ENCODE measurements at places on chromosomes 3 and 15.

DNA sequence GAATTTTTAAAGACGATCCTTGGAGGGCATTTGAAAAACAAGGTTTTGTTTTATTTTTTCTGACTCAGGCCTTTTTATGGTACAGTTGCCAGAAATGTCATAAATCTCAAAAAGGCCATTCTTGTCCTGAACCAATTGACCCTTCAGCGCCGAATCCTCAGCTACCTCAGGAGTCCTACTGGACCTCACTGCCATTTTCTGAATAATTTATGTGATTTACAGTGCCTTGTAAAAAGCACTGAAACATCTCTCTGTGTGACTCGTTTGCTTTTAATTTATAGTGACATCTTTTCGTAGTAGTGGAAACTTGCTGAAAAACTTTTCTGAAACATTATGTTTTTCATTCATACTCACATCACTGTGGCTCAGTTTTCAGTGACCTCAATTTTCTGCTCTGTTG lies 72.2 kb upstream of the ARL6 start:
- no peak for DNase-seq

GRCh38 chr3:195240171-195240701 lies 30.7 kb downstream of the XXYLT1 start:
- DNase-seq, result no peak

DNA sequence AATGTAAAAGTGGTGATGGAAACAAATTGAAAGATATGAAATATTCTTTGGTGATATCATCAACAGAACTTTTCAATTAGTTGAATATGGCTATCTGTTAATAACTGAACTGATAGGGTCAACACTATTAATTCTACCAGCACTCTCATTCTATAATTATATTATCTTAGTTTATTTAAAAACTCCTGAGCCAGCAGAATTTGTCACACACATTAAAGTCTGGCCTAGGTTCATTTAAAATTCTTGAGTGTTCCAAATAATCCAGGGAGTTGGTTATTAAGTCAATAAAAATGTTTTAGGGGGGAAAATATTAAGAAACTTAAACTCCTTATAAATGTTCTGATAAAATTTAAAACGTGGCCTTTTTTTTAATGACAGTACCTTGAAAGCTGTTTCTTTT lies 189.6 kb upstream of the GRM7 start:
- DNase-seq, result no peak

DNA sequence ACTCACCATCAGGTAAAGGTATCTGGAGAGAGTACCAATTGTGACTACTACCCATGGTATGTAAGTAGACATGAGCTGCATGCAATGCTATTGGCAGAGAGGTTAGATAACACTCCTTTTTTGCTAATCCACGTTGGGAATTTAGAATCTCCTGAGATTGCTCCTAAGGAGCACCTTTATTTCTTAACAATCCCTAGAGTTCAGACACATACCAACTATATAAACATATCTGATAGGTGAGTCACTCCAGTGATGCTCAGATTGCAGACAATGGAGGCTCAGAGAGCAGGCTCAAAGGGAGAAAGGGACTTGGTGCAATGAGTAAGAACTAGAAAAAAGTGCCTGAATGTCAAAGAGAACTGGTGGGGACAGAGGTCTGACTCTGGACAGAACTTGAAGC lies 47.0 kb upstream of the LRRFIP2 start:
- DNase-seq, result peak; percentile 34

GRCh38 chr3:127139601-127140500 lies 53.1 kb upstream of the PRR23E start:
- DNase-seq, result no peak

GRCh38 chr3:48928679-48929078 lies 10.0 kb downstream of the ARIH2 start:
- DNase-seq, result no peak

- DNase-seq, result no peak
Measured at GRCh38 chr3:81788044-81788443, 26.6 kb upstream of the GBE1 start.

DNA sequence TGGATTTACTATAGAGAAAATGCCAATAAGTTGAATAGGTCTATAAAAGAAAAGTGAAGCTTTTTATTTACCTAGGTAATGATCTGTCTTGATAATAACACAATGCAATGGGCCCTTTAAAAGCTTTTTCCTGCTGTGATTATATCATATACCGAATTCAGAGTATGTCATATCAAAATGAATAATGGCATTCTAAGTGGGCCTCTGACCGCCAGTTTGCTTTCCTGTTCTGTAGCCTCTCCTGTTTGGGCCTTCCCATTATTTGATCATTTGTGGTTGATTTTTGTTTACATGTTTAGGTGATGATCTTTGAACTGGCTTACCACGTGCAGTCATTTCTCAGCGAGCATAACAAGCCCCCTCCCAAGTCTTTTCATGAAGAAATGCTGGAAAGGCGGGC lies 14.9 kb downstream of the EIF2AK4 start:
- no peak for DNase-seq

GRCh38 chr3:13561376-13561775 lies 12.5 kb downstream of the FBLN2 start:
- DNase-seq, result no peak

DNA sequence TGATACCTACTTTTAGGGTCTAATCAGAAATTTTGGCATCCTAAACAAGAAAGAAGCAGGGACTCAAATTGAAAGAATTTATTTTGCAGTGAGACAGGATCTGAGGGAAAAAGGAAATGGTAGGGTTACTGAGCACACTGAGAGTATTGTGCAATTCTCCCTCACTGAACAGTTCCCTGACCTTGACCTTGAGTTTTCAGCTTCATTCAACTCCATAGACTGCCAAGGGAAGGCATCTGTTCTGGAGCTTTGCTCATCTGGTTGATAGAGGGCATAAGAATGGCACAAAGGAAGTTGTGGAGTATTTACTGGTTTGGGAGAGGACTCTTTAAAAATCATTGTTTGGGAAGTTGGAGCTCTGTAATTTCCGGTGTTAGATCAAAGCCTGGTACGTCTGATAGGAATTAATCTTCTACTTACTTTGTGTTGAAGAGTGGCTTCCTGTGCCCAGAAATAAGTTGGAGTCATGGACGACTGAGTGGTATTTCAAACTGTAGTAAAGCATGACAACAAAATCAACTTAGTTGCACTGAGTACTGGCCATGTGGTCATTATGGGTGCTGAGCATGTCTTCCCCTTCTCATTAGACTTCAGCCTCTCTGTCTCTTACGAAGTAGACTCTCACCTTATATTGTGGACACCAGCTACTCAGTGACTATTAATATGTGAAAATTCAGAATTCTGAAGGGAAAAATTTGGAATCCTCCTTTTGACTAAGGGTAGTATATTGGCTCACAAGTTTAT lies 40.8 kb downstream of the CLDN1 start:
- no peak for DNase-seq

GRCh38 chr3:1616744-1617143 lies 481.9 kb upstream of the CNTN4 start:
- DNase-seq, result no peak

- DNase-seq, result no peak
Measured at GRCh38 chr3:48026951-48027908, 11.0 kb upstream of the MAP4 start.

- DNase-seq, result no peak
Measured at GRCh38 chr3:137110392-137110996, 152.7 kb downstream of the IL20RB start.

DNA sequence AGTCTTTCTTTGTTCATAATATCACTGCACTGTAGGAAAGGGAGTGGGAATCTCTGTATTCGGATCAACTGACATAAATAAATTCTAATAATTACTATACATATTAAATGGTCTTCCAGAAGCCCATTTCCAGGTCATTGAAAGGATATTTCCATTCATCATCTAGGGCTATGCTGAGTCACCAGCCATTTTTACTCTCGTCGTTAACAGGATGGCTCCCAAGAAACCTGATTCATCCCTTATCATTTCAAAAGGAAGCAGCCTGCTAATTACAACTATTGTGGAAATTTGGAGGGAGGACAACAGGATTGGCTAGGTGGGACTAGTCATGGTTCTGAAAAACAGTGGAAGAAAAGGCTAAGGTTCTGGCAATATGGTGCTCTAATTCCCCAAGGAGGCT lies 13.6 kb downstream of the GMNC start:
- DNase-seq, result no peak

DNA sequence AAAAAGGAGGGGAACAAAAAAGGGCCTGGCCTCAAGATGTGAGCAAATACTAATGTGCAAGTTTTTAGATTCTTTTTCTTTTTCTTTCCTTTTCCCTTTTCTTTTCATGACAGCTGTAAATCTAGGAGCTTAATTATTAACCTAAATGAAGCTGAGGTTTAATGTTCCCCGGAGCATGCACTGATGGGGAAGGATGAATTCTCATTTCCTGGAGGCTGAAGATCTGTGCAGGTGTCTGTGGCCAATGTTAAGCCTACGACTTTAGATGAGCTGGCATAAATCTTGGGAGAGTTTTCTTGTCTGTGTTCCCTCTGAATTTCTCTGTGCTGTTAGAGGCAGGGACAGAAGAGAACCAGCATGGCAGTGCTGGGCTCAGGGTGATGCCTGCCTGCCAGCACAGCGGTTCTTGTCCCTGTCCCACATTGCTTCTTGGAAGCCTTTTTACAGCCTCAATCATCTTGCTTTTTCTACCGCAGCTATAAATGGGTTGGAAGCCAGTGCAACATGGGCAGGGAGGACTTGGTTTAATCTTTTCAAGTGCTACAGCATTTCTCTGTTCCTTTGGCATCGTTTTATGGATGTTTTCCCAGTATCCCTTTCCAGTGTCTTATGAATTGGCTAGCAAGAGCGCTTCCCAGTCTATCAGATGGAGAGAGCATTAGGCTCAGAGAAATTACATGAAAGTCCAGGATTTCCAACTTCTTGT lies 119.1 kb downstream of the ATG7 start:
- no peak for DNase-seq

GRCh38 chr3:160811237-160811548 lies 55.2 kb downstream of the PPM1L start:
- DNase-seq, result no peak

GRCh38 chr3:172397716-172398405 lies 50.4 kb downstream of the GHSR start:
- DNase-seq, result no peak

GRCh38 chr3:52268036-52268435 lies 10.4 kb downstream of the WDR82 start:
- no peak for DNase-seq

- peak; percentile 8 for DNase-seq
Measured at GRCh38 chr3:176562331-176562730, 635.0 kb downstream of the TBL1XR1 start.

DNA sequence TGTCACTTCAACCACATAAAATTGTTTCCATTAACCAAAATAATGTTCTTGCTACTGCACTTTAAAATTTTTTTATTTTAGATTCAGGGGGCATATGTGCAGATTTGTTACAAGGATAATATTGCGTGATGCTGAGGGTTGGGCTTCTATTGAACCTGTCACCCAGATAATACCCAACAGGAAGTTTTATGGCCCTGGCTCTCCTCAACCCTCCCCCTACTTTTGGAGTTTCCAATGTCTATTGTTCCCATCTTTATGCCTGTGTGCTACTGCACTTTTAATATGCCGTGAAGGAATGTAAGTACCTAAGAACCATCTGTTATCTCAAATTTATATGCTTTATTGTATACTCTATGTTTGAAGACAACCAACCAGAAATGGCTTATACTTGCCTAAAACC lies 42.0 kb upstream of the IMPG2 start:
- DNase-seq, result no peak

DNA sequence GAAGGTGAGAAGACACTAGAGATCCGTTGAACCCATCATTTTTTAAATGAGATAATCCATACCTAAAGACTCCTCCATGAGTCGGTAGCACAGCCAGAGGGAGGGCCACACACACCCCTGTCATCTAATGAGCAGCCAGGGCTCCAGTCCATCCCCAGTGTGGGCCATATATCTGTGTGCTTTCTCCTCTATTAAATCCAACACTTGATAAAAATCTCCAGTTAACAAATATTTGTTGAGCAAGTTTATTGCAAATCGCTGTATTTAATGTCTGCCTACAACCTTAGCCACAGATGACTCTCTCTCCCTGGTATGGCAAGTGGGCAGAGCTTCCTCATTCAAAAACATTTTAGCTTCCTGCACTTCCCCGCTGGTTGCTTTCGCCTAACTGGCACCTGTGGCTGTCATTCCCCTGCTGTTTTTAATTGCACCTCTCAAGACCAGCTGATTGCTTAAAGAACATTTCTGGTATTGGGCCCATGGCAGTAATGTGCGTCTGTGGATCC lies 82.8 kb downstream of the SMAD3 start:
- DNase-seq, result peak; percentile 70

DNA sequence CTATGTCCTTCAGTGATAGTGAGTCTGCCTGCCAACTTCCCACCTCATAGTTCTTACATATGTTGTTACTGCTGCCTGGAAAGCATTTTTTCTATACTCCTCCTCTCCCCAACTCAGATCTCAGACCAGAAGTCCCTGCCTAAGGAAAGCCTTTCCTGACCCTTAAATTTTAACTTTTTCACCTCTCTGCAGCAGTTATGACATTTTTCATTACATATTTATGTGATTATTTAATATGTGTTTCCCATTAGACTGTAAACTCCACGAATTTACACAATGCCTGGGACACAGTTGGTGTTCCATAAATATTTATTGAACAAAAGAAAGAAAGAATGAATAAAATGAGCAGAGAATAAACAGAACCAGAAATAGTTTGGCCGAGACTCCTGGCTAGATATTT lies 125.5 kb downstream of the MITF start:
- no peak for DNase-seq

GRCh38 chr3:38084334-38085310 lies 45.6 kb downstream of the DLEC1 start:
- DNase-seq, result no peak

DNA sequence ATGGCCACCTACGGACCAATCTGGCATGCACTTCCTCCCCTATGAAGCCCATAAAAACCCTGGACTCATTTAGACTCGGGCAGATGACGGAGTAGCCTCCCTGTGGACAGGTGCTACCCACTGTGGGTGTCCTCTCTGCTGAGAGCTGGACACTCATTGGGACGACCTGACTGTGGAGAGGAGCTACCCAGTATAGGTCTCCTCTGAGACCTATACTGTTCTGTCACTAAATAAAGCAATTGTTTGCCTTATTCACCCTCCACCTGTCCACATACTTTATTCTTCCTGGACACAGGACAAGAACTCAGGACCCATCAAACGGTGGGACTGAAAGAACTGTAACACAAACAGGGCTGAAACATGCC lies 53.3 kb upstream of the CADM2 start:
- DNase-seq, result no peak

DNA sequence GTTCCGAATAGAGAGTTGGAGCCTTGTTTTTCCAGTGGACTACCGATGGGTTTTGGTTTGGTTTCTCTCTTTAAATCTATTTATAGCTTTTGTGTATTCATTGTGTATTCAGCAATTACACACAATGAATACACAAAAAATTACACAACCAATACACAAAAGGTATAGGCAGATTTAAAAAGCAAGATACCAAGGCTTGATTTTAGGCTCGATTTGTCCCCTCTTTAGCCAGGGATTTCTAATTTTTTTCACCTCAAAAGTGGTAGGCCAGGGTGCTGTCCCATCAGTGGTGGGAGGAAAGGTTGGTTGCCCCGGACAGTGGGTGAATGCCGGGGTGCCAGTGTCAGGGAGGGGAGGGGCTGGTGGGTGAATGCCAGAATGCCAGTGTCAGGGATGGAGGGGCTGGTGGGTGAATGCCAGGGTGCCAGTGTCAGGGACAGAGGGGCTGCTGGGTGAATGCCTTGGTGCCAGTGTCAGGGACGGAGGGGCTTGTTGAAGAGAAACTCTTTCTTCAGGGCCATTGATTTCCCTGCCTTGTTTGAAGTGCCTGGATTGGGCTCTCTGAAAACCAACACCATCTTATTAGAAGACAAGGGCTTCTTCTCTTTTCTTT lies 186.2 kb downstream of the GOLGA6L6 start:
- no peak for DNase-seq

GRCh38 chr15:65401611-65402240 lies 21.0 kb downstream of the IGDCC4 start:
- DNase-seq, result no peak
